CD4-positive, alpha-beta memory T cell (primary cell): ENCODE measurements at places on chromosomes 1 and 21. TPM values are rescaled to one million over a fixed set of nuclear protein-coding genes. Genes with fewer than 3 reads are reported as not detected.

Gene BRINP3
- not detected for total RNA-seq

Gene EDARADD
- 8.5 TPM for total RNA-seq

DNA sequence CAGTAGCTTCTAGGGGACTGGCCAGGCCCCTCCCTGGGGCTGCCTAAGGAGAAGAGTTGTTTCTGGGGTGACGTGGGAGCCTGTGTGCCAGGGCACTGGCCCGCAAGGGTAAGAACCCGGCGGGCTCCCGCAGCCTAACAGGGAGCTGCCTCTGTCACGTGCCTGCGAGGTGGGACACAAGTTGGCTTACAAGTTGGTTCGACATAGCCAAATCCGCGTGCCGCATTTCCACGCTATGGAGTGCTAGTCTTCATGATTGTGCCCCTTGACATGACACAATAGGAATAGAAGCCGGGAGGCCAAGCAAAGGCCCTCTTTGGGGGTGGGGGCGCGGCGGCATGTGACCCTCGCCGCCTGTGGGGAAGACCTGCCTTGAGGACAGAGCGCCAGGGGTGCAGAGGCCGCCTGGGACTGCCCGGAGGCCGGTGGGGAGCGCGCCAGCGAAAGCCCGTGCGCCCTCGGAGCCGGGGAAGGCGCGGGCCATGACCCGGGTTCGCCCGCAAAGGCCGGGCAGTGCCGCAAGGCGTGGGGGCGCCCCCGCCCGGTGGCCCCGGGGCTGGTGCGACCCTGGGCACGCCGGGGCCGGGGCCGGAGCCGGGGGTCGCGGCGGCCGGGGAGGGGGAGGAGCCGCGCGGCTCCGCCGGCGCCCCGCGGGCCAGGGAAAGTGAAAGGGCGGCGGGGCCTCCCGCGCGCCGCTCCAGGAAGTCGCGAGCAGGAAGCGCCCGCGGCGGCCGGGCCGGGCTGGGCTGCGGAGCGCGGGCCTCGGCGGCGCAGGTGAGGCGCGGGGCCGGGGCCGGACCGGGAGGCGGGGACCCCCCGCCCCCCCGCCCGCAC is at the start of gene SLC37A1:
Gene SLC37A1 (plus strand): TSS at position 702 of the 834 bp plus-strand sequence. CDS start 4,603 bp downstream, outside the sequence.
- peak; percentile 44 for DNase-seq

Gene AIRE
- total RNA-seq = not detected

- DNase-seq = no peak
Observed at GRCh38 chr1:29513357-29513756, 277.0 kb downstream of the PTPRU start.

Gene CRP
- not detected for total RNA-seq

Gene TTLL10
- not detected for total RNA-seq

DNA sequence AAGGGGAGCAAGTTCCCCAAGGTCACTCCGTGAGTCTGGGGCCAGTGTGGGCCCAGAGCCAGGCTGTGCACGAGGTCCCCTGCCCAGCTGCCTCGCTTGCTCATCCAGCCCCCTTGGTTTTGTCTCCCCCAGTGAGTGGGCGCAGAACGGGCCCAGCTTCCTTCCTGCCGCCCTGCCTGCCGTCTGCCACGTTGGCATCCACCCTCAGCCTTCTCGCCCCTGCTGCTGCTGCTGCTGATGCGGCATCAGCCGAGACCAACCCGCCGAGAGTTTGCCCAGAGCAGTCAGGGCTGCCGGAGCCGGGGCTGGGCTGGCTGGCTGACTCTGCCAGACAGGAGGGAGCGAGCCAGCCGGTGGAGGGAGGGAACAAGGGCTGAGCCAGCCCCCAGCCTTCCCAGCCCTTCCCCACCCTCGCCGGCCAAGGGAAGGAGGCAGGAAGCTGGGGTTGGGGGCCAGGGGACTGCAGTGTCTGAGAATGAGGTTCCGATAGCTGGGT is 31.4 kb upstream of the WASF2 start:
- peak; percentile 49 for DNase-seq

- no peak for DNase-seq
Observed at GRCh38 chr1:151942882-151943281, 33.6 kb upstream of the THEM4 start.

Gene PLCH2
- total RNA-seq = 26.6 TPM

DNA sequence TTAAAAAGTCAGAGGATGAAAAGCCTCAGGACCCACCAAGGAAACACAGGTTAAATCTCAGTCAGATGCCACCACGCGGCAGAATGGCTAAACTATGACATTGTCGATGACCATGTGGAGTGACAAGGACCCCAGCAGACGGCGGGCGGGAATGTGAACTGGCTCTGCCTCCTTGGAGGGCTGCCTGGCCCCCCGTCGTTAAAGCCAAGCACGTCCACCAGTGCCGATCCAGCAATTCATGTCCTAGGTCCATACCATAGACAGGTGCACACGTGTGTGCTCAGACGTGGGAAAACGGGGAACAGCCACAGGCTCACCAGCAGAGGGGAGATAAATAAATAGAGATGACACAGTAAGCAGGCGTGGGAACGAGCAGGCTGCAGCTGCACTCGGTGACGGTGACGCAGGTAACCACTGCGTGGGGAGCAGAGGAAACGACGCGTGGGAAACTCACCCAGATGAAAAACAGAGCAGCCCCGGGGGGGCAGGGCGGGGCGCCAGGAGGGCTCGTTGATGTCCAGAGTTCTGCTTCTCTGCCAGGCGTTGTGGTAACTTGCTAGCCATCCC is 28.3 kb upstream of the PCBP3 start:
- DNase-seq = peak; percentile 91

GRCh38 chr1:147897029-147897752 is 5.4 kb upstream of the GJA8 start:
- DNase-seq = no peak

Gene RIMKLA
- total RNA-seq = 0.03 TPM

GRCh38 chr1:157001304-157001703 is 44.2 kb downstream of the ARHGEF11 start:
- DNase-seq = no peak

Gene LINGO4
- total RNA-seq = 0.36 TPM

DNA sequence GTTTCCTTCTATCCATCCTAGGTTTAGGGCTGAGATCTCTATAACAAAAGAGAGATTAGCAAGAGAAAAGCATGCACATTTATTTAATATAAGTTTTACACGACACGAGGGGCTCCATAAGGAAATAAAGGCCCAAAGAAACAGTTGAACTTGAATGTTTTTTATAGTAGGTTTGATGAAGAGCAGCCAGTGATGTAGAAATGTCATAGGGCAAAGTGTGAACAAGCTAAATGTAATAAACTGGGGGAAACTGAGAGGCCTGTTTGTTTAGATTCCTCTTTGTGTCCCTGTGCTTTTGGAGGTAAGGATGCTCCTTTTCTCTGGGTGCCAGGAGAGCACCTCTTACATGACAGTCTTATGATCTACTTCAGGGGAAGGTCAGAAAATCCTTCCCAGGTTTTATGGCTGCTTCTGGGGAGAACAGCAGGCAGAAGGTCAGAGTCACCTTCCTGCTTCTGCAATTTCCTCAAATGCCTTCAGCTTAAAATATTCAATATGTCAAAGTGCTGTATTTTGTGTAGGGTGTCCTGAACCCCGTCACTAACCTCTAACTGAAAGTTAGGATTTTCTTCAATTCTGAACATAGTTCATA is 9.5 kb upstream of the HORMAD1 start:
- DNase-seq = no peak

- DNase-seq = peak; percentile 64
Observed at GRCh38 chr1:236066828-236067386, 2.0 kb upstream of the NID1 start.
